ENCODE measurements at places on chromosomes 3 and 15.

GRCh38 chr3:123602325-123602724, 17.5 kb upstream of the HACD2 start:
- DNase-seq, result peak; percentile 90

GRCh38 chr3:44185396-44185915, 56.2 kb upstream of the TOPAZ1 start:
- no peak for DNase-seq

- peak; percentile 17 for DNase-seq
Measured at GRCh38 chr15:69823223-69823907, 274.4 kb downstream of the TLE3 start.

DNA sequence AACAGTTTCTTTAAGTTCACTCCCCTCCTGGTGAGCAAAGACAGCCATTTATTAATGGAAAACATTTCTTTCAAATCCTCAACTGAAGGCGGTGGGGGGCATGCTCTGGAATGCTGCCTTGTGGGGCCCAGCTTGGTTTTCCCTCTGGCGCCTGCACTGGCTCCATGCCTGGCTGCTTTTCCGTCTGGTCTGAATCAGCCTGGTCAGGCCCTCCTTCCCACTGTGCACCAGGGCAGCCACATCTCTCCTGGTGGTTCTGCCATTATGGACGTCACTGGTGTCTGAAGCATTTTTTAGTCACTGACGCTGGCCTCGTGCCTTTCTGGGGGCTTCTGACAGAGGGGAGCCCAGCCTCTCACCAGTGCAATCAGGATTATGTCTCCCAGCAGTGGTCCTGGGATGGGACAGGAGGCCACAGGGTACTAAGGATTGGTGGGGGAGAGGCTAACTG, 57.6 kb upstream of the APEH start:
- peak; percentile 26 for DNase-seq

DNA sequence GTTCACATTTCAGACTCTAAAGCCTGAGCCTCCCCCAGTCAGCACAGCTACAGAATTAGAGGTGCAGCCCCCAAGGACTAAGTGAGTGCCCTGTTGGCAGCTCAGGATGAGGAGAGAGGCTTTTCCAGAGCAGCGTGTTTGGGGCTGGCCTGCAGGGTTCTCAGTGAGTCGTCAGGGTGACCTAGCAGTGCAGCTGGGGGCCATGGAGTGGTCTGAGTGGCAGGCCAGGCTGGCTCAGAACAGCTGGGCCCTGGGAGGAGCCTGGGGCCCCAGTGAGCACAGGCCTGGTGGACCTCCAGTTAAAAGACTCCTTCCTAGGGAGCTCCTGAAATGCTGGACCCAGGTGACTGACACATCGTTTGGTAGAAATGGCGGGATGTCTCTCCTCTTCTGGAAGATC, 108.3 kb downstream of the SLC49A4 start:
- DNase-seq, result no peak

DNA sequence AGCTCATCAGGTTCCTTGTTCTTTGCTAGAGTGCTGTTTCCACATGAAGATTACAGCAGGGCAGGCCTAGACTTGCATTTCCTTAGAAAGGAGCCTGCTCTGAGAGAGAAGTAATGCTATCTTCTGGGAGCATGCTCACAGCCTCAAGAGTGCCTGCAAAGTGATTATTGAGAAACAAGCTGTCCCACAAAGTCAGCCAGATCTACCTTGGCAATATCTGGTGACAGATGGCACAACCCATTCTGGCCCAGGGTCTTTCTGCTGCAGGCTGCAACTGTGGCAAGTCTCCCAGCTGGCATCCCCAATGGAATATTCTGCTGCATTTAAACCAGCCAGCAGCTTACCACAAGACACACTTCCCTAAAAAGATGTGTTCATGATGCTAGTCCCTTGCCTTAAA, 29.3 kb downstream of the MTMR10 start:
- no peak for DNase-seq

All from ELR (cell line).